NCI-H226 (cell line): ENCODE measurements at places on chromosomes 1 and 21.

- DNase-seq: no peak
Measured at GRCh38 chr1:67280696-67281095, 27.0 kb upstream of the IL12RB2 start.

GRCh38 chr1:21898326-21899200 lies 38.5 kb downstream of the HSPG2 start:
- no peak for DNase-seq

GRCh38 chr1:6958407-6959030 lies 173.3 kb downstream of the CAMTA1 start:
- DNase-seq: no peak

- peak; percentile 39 for DNase-seq
Measured at GRCh38 chr1:85244271-85245061, 15.0 kb downstream of the C1orf52 start.

DNA sequence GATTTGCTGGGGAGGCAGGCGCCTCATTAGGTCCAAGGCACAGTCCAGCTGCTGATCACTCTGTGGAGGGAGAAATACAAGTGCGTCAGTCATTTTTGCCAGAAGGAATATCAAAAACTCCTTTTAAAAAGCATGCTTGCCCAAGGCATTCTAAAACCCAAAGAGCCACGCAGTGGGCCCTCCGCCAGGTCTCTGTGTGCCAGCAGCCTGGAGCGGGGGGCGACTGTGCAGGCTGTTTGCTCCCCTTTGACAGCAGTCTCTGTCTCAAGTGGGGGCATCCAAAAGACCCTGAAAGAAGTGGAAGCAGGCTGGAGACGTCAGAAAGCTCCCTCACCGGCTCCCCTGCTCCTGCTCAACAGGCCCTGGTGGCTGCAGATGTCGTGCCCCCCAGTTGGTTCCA lies 65.6 kb downstream of the CAPZB start:
- no peak for DNase-seq

DNA sequence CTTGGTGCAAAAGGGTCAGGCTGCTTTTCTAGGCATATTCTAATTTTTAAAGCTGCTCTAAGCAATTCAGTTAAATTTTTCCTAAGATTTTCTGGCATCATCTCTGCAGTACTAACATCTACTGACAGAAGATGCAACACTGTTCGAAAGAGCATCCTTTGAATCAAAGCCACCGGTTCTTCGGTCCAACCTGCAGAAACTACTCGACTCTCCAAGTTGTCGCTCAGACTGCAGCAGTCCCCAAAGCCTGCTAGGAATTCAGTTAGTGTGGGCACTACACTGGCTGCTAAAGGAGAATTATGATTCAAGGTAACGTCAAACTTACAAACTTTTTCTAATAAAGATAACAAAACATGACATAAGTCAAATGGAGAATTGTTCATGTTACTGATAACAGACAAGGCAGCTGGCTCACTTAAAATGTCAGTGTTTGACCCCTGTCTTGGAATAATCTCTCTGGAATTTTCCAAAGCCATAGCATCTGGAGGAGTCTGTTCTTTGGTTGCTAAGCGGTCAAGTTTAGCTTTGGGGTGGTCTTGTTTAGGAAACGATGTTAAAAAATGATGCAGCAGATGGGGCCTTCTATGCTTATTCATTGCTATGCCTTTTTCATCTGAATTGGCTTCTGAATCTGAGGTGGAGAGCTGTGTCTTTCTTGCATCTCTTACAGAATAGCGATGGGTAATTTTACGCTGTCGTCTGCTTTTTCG lies 56.9 kb downstream of the LYST start:
- peak; percentile 62 for DNase-seq

DNA sequence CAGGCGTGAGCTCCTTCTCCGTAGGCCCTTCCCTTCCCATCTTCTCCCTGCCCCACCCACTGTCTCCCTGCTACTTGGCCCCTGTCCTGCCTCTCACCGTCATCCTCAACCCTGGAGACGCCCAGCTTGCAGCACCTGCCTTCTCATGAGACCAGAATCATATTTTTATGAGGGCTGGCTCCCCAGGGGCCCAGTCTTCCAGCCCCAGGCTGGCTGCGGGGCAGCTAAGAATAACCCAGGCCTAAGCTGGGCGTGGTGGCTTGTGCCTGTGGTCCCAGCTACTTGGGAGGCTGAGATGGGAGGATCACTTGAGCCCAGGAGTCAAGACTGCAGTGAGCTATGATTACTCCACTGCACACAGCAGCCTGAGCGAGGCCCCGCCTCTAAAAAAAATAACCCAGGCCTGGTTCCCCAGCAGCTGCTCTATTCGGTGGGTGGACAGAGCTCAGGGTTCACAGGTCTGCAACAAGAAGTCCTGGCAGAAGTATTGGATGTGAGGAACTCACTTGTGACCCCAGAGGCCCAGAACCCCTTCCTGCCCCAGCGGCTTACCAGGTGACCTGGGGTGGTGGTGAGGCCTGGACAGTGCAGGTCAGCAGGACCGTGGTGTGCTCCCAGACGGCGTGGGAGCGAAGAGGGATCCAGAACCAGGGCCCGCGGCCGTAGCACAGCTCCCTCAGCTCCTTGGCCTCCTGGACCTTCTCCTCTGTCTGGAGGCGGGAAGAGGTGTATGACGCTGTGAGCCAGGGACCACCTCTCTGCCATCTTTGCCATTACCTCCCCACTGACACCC lies 6.4 kb downstream of the MYOM3 start:
- DNase-seq: no peak

- no peak for DNase-seq
Measured at GRCh38 chr1:115499253-115499652, 142.5 kb upstream of the VANGL1 start.

- no peak for DNase-seq
Measured at GRCh38 chr1:1206376-1206965, at the start of gene TNFRSF18. TNFRSF18 (minus strand) TSS chr1:1206592; CDS start chr1:1206571, 21 bp downstream.
